ENCODE measurements at places on chromosomes 2 and 18. TPM values are rescaled to one million over a fixed set of nuclear protein-coding genes. Genes with fewer than 3 reads are reported as not detected.

C2orf66 gene
- total RNA-seq, result not detected

- no peak for DNase-seq
These were observed 39.2 kb upstream of the EPAS1 start for GRCh38 chr2:46257980-46258379.

GALNT1 gene
- total RNA-seq, result 101 TPM

GRCh38 chr2:192151853-192152252 lies 42.9 kb downstream of the TMEFF2 start:
- DNase-seq, result no peak

DNA sequence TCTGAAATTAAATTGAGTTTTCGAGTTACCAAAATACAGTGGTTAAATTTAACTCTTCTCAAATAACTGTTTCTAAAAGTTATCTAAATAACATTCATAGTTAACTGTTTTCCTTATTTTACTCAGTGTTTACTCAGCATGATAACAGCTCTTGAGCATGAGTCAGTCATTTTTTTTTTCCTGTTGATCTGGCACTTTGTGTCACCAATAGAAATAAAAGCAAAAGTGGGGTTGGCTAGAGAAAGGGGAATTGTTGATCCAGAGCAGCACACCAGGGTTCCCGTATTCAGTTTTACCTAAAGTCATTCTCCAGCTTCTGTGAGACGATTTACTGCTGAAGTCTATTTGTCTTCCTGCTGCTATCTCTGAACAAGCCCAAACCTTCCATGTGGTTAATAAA lies 851.6 kb downstream of the DCC start:
- no peak for DNase-seq

DNA sequence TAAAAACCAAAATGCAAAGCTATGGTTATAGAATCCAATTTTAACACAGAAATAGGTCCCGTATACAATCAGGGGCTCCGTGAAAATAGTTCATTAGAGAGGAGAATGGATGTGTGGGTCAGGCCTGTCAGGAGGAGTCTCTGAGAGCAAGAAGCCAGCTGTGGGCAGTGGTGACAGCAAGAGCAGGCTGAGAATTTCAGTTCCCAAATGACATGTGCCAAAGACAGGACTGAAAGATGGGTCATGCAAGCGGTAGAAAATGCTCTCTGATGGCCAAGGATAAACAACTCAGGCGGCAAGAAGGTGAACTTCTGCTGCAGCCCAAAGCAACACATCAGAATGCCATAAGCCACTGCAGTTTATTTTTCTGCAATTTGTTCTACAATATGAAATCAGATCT lies 100.4 kb downstream of the CCDC141 start:
- no peak for DNase-seq

NAT8 gene
- not detected for total RNA-seq

HOXD13 gene
- not detected for total RNA-seq

- DNase-seq, result no peak
These were observed 90.1 kb upstream of the KLF7 start for GRCh38 chr2:207255565-207256470.

IL1RN gene
- not detected for total RNA-seq

DNA sequence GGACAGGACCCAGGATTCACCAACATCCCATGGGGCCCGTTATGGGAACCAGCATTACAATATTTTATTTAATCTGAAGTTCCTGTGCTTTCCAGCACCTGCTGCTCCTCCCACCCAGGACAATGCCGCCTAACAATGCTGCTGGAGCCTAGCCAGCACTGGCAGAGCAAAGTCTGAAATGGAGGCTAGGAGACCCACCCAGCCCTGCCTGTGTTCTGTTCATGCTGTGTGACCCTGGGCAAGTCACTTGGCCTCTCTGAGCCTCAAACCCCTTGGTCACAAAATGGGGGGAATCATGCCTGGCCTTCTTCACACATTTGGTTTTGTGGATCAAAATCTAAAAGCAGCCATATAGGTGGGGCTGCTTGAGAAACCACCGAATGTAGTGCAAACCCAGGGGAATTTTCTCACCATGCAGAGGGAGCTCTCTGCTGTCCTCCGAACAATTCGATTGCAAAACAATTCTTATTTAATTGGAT lies 38.5 kb upstream of the ODC1 start:
- no peak for DNase-seq

CCDC148 gene
- 1.3 TPM for total RNA-seq

- DNase-seq, result no peak
These were observed 2126.9 kb upstream of the CELF4 start for GRCh38 chr18:39692367-39693015.

SLC5A7 gene
- total RNA-seq, result 0.15 TPM

DNA sequence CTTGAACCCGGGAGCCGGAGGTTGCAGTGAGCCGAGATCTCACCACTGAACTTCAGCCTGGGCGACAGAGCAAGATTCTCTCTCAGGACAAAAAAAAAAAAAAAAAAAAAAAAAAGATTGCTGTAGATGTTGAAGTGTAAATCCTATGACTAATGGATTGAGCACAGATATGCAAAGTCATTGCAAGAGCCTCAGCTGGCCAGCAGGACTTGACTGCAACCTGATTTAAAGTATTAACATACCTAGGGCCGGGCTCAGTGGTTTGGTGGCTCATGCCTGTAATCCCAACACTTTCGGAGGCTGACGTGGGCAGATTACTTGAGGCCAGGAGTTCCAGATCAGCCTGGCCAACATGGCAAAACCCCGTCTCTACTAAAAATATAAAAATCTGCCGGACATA lies 103.4 kb upstream of the MSH2 start:
- no peak for DNase-seq

DNA sequence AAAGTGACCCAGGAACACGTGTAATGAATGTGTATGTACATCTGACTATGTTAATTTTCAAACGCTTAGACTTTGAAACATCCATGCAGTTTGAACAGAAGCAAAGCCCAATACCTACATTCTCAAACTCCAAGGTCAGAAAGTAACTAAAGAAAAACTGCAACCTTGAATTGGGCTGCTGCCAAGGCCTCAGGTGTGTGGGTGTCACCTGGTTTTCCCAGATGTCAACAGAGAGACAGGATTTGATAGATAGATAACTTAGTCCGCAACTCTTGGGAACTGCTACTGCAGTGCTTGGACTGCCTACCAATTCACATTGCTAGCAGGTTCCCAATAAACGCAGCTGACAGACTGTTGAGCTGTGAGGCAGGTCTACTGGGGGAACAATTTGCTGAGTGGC lies 78.7 kb upstream of the PAPOLG start:
- DNase-seq, result no peak

TOGARAM2 gene
- 0.59 TPM for total RNA-seq

- DNase-seq, result no peak
These were observed 312.9 kb downstream of the PRKCE start for GRCh38 chr2:45964223-45964841.
